ENCODE measurements at places on chromosomes 1 and 21. TPM values are rescaled to one million over a fixed set of nuclear protein-coding genes. Genes with fewer than 3 reads are reported as not detected.
A peak's percentile ranks its signal among the peaks of the same experiment; 100 is the strongest.

The LCE1B gene
- polyA plus RNA-seq, result not detected

The UTS2 gene
- polyA plus RNA-seq, result not detected

The OR14K1 gene
- polyA plus RNA-seq, result not detected

The PLPP3 gene
- polyA plus RNA-seq, result 17.1 TPM

The OSCP1 gene
- 3.8 TPM for polyA plus RNA-seq

- no peak for DNase-seq
Observed at GRCh38 chr1:239507826-239508225, 121.5 kb downstream of the CHRM3 start.

DNA sequence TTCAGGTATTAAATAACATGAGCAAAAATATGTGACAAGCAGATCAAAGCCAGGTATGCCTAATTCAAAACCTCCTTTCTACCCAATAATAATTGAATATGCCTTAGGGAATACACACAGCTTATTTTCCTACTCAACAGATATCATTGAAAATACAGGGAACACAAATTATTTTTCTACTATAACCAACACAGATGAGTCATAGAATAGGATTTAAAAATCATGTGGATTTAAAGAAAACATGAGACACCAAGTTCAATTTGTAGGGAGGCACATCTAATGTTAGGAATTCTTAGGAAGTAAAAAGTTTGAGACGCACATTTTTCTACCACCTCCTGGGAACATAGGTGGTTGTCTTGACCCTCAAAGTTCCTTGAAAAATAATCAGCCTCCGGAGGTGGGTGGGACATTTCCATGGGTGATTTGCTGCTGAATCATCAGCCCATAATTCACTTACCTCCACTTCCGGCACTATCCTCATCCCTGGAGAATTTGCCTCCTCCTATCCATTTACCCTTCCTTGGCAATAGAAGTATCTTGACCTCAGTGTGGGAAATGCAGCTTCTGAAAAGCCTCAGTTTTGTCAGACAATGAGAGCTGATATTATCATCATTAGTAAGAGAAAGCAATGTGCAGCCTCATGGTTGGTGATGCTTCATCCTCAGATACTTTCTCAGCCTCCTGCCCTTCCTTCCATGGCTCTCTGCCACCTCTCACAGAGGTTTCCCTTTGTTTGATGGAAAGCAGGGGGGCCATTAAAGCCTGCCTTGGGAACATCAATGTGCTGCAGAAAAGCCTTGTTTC is 33.5 kb upstream of the RGS4 start:
- no peak for DNase-seq

GRCh38 chr1:200291106-200291505 is 118.7 kb downstream of the ZNF281 start:
- DNase-seq, result no peak

GRCh38 chr1:158819461-158820443 is 11.4 kb upstream of the MNDA start:
- DNase-seq, result no peak

GRCh38 chr1:172638885-172639831 is 19.7 kb upstream of the FASLG start:
- no peak for DNase-seq

- peak; percentile 72 for DNase-seq
Observed at GRCh38 chr1:211259638-211260126, 516 bp downstream of the RCOR3 start.

GRCh38 chr1:248884632-248885295 is 21.3 kb upstream of the PGBD2 start:
- DNase-seq, result no peak

GRCh38 chr1:184188037-184188436 is 136.5 kb downstream of the TSEN15 start:
- DNase-seq, result no peak

- DNase-seq, result no peak
Observed at GRCh38 chr1:206637605-206638004, 2.3 kb downstream of the DYRK3 start.

DNA sequence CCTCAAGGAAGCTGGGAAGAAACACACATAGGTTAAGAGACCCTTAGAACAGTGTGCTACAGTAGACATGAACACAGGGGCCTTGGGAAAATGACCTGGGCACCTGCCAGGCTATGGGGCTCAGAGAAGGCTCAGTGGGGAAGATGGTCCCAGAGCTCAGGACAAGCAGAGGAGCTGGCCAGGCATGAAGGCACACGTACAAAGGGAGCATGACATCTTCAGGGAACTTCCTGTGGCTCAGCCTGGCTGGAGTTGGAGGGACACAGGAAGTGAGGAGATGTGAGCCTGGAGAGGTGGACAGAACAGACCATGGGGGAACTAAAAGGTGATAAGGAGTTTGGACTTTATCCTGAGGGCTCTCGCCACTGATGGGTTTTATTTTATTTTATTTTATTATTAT is 3.8 kb upstream of the SLC50A1 start:
- DNase-seq, result no peak

DNA sequence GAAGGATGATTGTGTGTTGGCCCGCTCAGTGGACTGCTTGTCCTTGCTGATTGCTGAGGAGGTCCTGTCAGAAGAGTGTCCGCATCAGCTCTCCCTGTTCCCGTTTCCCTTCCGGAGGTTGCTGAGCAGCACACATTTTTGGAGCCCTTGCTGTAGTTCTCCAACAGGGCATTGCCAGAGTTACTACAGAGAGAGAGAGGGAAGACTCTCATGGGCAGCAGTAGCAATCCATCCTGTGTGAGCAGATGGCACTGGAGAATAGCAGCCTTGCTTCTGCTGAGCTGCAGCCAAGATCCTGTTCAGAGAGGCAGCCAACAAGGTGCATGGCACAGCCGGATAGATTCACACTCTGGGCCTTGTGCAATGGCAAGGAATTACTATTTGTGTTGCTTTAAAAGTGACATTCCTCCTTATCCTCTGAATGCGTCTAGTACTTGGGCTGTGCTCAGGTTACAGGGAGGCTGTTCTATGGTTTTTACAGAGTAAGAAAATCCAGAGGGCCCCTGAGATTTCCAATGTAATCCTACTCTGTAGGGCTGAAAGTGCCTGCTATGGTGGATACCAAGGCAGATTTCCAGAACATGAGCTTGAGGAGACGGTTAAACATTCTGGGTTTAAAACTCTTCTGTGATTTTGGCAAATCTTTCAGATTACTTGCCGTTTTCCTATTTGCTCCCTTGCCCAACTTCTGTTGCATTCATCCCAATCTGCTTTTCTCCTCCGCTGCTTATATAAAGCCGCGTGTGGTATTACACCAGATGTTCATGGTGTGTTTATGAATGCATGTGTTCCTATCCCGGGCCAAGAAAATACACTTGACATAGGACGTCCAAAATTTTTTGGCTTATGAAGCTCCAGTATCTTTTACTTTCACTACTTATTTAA is 27.4 kb downstream of the AK4 start:
- DNase-seq, result peak; percentile 80

DNA sequence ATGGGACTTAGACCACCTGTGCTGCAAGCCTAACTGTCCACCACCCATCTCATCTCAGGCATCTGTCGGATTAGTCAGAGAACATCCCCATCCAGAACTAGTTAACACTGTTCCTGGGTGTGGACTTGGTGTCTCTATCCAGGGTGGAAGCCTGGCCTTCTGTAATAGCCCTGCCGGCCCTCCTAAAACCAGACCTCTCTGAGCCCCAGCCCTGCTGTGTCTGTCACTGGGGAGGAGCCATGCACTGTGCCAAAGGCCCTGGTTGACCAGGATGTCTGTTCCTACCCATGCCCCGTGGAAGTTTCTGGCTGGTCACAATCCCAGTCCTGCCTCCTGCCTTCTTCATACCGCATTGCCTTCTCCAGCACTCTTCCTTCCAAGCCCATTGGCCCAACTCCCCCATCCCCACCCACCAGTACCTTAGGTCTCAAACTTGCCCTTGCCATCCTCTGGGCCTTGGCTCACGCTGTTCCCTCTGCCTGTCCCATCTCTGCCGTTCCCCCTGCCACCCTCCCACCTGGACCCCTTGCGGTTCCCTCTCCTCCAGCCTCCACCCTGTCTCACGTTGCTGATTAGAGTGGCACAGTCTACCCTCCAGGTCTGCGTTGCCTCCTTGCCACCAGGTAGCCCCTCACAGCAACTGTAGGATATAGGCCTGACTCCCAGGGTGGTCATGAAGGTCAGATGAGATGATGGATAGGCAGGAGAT is 105.6 kb downstream of the EPHB2 start:
- no peak for DNase-seq

Data from heart left ventricle (tissue), 16 donors.